Stimulated activated CD8-positive, alpha-beta memory T cell treated with anti-CD3 and anti-CD28 coated beads, Interleukin-4, amount 100 ng/mL, for 1 hour (primary cell): ENCODE measurements at places on chromosomes 11 and 22.

- no peak for DNase-seq
Measured at GRCh38 chr11:109853156-109853776, 239.9 kb upstream of the ZC3H12C start.

- DNase-seq, result no peak
Measured at GRCh38 chr22:32744176-32744959, 57.1 kb upstream of the TIMP3 start.

DNA sequence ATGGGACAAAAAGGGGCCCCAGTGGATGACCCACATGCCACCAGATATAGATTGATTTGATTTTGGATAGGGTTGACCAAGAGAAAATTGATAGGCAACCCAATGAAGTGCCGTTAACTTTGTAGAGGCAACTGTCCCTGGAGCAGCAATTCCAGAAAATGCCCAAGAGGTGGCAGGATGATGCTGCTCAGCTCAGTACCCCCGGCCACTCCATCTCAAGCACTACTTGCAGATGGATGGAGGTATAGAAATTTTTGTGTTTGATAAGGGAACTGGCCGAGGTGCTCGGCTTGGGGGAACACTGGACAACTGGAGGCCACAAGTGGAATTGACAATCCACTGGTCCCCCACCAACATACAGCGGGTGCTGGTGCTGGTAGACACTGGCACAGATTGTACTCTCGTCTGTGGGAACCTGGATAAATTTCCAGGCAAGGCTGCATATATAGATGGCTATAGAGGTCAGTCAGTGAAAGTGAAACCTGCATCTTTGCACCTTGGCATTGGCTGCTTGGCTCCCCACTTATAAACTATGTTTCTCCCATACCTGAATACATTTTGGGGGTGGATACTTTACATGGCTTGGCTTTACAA, 86.3 kb downstream of the CCDC83 start:
- DNase-seq, result no peak

- no peak for DNase-seq
Measured at GRCh38 chr11:129435499-129436245, 60.0 kb downstream of the BARX2 start.

DNA sequence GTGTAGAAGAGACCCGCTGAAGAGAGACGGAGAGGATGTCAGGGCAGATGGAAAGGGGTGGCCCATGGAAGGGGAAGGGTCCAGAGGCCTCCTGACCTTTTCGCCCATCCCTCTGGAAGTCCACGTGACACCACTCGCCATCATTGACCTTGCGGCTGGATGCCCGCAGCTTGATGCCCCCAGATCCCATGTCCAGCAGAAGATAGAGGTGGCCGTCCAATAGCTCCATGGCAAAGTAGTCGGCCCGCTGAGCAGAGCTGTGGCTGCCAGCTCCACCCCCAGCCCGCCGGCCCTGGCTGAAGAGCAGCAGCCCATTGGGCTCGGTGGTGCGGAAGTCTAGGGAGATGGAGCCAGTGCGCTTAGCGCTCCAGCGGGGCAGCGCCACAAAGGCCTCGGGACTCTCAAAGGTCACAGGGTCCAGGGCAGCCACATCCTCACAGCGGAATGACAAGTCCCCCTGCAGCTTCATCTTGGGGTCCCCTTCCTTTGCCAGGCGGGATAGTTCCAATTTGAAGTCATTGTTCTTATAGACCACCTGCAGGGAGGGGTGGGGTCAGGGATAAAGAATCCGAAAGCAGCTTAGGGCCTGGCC, 55.7 kb downstream of the NRXN2 start:
- no peak for DNase-seq

DNA sequence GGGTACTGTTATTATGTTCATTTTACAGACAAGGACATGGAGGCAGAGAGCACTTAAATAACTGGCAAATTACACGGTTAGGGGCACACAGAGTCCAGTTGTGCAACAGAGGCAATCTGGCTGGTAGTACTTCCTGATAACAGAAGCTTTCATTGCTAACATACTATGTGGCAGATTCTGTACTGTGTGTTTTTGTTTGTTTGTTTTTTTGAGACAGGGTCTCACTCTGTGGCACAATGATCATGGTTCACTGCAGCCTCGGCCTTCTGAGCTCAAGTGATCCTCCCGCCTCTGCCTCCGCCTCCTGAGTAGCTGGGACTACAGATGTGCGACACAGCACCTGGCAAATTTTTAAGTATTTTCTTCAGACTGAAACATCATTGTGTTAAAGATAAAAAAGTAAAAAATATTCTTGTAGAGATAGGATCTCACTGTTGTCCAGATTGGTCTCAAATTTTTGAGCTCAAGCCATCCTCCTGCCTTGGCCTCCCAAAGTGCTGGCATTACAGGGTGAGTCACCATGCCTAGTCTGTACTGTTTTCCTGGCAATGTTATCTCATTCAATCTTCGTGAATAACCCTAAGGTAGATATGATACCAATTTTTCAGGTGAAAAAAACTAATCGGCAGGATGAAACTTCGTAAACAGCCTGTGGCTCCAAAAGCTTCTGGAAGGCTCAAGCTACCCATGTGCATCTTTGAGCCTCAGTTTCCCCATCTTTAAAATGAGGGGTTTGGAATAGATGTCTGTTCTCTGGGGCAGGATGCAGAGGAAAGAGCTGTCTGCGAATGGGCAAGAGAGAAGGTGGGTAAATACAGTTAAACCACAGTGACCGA, 921 bp upstream of the NUCB2 start:
- DNase-seq, result no peak
